ENCODE measurements at places on chromosomes 6 and 20.

- DNase-seq = no peak
These were observed 119.7 kb downstream of the MAP3K4 start for GRCh38 chr6:161111261-161111660.

- DNase-seq = no peak
These were observed 70.6 kb downstream of the UBE3D start for GRCh38 chr6:82995066-82995465.

- DNase-seq = no peak
These were observed 436.2 kb upstream of the SOX4 start for GRCh38 chr6:21157186-21157929.

GRCh38 chr6:40249935-40250334 lies 315.7 kb upstream of the MOCS1 start:
- no peak for DNase-seq

- DNase-seq = no peak
These were observed 14.8 kb downstream of the ABT1 start for GRCh38 chr6:26611599-26611998.

DNA sequence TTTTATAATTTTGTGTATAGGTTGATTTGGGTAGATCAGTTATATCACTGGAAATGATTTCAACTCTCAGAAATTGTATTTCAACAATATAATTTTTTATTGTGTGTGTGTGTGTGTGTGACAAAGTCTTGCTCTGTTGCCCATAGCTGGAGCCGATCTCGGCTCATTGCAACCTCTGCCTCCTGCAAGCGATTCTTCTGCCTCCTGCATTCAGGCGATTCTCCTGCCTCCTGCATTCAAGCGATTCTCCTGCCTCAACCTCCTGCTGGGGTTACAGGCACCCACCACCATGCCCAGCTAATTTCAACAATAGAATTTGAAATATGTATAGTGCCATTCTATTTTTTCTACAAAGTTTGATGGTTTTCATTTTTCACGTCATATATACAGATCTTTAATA lies 24.1 kb downstream of the AFDN start:
- no peak for DNase-seq

GRCh38 chr6:89495961-89496535 lies 63.1 kb downstream of the ANKRD6 start:
- no peak for DNase-seq

- no peak for DNase-seq
These were observed 10.4 kb downstream of the LOC128125822 start for GRCh38 chr6:63582579-63583231.

DNA sequence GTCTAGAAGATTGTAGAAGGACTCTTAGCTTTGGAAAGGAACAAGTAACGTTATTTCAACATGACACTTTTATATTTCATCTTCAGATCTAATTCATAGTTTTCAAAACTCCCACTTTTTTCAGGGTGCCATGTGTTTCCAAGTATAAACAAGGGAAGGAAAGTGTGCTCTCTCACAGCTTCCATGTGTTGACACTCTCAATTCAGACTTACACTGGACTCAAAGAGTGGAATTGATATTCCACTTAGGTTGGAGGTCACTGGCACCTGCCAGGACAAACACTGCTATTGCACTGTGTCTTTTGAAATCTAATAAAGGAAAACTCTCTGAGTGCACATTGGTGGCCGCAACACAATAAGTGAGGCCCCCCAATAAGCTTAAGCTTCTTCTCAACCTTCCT lies 22.5 kb upstream of the SAMD3 start:
- DNase-seq = no peak

DNA sequence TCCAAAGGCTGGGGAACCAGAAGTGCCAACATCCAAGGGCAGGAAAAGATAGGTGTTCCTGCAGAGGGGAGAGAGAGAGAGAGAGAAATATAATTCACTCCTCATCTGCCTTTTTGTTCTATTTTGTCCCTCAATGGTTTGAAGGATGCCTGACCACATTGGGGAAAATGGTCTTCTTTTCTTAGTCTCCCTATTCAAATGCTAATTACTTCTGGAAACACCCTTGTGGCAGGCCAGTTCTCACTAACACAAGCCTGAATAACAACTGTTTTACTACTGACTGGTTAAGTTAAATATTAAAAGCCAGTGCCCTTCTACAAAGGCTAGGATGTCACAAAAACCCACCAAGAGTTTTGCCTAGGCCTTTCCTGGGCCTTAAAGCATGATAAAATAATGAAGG lies 425.4 kb upstream of the HTR1E start:
- no peak for DNase-seq

DNA sequence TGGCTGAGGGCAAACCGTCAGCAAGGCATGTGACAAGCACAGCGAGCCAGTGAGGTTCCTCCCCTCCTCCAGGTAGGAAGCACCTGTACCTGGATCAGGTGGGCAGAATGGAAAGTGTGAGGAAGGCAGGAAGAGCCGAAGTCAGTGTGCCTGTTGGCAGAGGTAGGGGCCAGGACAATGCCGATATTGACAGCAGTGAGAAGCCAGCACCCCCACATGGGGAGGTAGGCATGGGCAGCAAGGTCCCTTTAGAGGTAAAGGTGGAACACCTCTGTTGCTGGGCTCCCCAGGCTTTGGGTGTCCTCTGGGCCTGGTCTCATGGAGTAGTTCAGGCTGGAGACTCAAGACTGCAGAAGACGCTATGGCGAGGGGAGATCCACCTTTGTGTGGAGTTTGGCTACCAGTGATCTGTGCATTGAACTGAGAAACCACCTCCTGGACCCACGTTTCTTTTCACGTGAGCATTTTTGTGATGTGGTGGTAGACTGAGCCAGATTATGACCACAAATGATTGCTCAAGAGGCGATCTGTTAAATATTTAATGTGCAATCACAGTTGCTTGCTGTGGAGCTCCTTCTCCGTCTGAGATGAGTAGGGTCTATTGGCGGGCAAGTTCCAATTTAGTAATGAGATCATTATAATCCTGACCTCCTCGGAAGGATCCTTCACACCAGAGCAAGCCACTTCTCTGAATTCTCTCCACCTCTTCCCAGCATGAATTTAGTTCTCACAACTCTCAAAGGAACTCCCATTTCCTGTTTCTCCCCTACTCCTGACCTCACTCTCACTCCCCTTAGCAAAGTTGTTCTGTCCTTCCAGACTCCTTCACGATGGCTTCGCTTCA lies 174.8 kb downstream of the CDH26 start:
- no peak for DNase-seq

- no peak for DNase-seq
These were observed 23.3 kb upstream of the CRIP3 start for GRCh38 chr6:43331891-43332290.

DNA sequence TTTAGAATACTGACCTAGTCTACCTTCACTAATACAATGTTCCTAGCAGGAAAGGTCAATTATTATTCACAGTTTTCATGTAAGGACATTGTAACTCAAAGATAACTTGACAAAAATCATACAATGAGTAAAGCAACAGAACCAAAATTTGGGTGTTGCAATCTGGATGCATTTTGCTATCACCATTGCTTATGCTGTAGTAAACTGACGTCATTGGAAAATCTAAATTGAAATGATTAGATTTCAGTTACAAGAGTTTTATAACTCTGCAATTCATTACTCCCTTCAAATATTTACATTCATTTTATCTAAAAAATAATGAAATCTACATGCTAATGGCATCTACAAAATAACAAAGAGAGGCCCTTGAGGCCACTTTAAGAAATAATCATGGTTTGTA lies 147.0 kb downstream of the TENT5A start:
- DNase-seq = no peak

DNA sequence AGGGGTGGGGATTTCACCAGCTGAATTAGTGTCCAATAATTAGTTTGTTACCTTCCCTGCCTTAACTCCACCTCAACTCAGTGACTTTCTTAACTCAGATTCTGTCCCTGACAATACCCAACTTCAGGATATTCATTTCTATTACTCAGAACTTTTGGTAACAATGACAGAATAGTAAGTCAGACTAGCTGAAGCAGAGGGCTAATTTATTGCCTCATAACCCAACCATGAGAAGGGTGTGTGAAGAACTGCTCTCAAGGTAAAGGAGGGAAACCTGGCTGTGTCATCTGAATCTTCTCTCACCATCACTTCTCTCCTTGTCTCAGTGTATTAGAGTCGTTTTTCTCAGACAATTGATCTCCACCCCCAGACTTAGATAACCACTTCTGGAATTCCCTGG lies 1.2 kb upstream of the PI3 start:
- DNase-seq = no peak

GRCh38 chr6:11711003-11711983 lies 67.3 kb downstream of the ADTRP start:
- DNase-seq = peak; percentile 44

DNA sequence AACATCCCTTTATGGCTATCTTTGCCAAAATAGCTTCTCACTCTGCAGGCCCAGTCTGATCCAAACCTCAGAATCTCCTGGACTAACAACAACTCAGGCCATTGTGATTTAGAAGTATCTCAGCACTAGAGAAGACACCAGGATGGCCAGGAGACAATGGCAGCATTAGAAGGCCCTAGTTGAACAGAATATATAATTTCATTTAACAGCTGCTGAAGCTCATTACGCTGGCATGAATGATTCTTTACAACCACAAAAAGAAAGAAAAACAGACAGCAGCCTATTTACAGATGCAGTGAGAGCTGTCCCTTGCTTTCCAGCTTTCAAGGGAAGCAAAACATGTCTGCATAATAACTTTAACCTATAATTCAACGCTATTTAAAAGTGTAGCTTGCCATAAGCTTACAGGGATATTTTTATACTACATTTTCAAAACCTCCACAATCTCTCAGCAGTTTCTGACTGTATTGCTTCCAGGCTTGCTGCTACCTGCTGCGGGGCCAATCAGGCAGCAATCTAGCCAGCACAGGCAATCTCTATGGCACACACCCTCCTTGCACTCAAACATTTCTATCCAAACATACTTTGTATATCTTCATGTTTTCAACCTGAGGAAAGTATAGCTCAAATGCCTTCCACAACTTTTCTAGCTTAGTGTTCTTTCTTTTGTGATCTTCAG lies 107.3 kb downstream of the OGFRL1 start:
- DNase-seq = no peak

DNA sequence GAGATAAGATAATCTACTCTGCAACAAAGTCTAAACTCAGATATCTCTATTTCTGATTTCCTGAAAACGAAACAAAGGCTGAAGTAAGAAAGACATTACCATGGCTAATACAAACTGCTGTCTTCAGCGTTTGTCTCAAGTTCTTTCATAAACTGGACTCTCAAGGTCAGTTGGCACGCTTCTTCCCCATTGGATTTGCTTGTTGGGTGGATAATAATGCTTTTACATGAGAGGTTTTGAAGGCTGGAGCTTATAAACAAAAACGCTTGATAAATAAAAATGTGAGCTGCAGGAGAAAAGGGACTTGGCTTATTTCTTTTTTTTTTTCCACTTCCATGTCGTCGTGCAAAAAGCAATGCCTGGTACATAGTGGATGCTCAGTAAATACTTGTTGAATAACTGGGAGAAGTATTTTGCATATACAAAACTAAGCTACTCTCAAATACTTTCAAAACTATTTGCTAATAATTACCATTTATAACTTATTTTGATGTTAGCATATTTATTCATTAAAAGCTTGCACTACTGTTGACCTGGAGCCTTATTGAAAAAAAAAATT lies 65.7 kb upstream of the EEF1A1 start:
- no peak for DNase-seq

- DNase-seq = no peak
These were observed 5.1 kb downstream of the DEF6 start for GRCh38 chr6:35302604-35303241.

- DNase-seq = no peak
These were observed 25.9 kb downstream of the GNAS-AS1 start for GRCh38 chr20:58824843-58825242.

DNA sequence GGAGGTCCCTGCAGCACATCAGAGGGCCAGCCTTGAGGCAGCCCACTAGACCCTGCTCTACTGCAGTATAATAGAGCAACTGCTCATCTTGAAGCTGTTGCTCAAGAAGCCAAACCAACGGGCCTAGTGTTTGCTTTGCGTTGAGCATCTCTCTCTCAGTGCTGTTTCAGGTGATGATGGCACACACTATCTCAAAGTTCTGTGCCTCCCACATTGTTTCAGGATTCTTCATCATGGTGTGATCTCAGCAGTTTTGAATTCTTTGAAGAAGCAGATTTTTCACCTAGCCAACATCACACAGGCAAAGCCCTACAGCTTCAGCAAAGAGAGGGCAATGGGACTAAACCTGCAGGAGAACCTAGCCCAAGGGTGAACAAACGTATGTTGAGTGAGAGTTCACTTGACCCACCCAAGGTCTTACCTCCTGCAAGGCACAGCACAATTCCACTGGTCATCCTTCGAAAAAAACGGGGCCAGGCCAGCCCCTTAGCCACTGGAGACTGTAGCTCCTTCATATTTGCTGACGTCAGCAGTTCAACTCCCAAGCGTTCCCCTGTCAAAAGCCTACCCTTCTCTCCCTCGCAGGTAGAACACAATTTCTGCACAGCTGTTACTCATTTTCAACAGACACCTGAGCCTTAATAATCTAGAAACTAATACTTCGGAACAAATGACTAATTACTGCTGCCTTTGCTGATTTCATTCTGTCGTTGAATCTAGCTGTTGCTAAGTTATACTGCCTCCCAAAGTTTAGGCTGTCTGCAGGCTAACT lies 15.8 kb downstream of the MYB start:
- no peak for DNase-seq

DNA sequence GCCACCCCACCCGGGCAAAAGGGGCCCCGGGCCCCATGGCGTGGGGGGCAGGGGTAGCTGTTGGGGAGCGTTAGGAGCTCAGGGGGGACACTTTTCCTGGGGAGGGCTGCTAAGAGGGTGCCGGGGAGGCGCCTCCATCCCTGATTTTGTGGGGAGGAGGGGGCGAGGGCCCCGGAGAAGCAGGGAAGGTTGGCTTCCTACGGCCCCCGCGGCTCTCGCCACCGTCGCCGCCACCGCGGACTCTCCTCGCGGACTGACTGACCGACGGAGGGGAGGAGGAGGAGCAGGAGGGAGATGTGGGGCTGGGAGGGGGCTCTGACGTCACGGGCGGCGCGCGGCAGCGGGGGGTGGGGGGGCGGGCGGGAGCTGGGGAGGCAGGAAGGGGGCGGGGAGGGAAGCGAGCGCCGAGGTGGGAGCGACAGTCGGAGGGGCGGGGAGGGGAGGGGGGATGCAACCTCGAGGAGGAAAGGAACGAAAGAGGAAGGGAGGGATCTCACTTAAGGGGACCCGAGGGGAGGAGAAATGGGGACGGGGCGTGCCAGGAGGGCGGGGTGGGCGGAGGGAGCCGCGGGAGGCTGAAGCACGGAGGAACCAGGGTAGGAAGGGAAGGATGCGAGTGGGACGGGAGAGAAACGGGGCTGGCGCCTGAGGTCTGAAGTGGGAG lies 5.1 kb downstream of the GABBR1 start:
- no peak for DNase-seq

GRCh38 chr6:18135171-18135570 lies 12.7 kb upstream of the NHLRC1 start:
- no peak for DNase-seq

DNA sequence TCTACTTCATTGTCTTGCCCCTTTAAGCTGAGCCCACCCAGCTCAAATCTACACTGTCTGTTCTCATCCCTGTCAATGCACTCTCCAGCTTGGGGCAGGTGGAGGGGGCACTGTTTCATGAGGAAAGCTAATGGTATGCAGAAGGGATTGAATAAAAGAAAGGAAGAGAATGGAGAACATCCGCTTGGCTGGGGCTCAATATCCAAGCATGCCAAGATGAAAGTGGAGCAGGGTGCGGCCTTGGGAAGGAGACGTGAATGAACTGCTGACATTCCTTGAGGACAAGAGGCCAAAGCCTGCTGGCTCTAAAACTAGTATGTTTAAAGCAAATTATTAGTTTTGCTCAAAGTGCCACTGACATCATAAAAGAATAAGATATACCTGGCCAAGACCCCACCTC lies 24.2 kb downstream of the AKAP12 start:
- DNase-seq = no peak

Measured in NCI-H1417 treated with DMSO at 0.1 percent for 48 hours (cell line).